ENCODE measurements at places on chromosomes 4 and X. TPM values are rescaled to one million over a fixed set of nuclear protein-coding genes. Genes with fewer than 3 reads are reported as not detected.

Gene XAGE1B
- not detected for total RNA-seq

Gene SHROOM4
- 5.9 TPM for total RNA-seq

Gene SATL1
- total RNA-seq = not detected

Gene USP46
- 10.3 TPM for total RNA-seq

Gene ADAM29
- not detected for total RNA-seq

Gene MAEA
- 95.3 TPM for total RNA-seq

Gene NUDT10
- 3.1 TPM for total RNA-seq

Gene FAAH2
- not detected for total RNA-seq

Gene NPY5R
- total RNA-seq = not detected

Gene SPANXN3
- not detected for total RNA-seq

Gene RASL11B
- not detected for total RNA-seq

Gene HSFX3
- not detected for total RNA-seq

Gene MAOB
- total RNA-seq = 1.1 TPM

Gene XG
- 0.69 TPM for total RNA-seq

Gene NLGN4X
- 3.5 TPM for total RNA-seq

Gene BCORL1
- 2.1 TPM for total RNA-seq

Gene RBMXL3
- total RNA-seq = not detected

Gene ZAR1
- total RNA-seq = not detected

Gene TENM3
- 46.9 TPM for total RNA-seq

Gene CT47C1
- not detected for total RNA-seq

Gene BTK
- total RNA-seq = under 0.01 TPM

Gene UNC5C
- total RNA-seq = 1.00 TPM

Gene TLR1
- total RNA-seq = 29.6 TPM

Gene RHOXF2B
- total RNA-seq = not detected

Gene TRPC5OS
- not detected for total RNA-seq

Gene AVPR2
- 0.33 TPM for total RNA-seq

Gene SPANXB1
- total RNA-seq = not detected

Gene ZFP92
- under 0.01 TPM for total RNA-seq

Gene PALLD
- total RNA-seq = 2.8 TPM

Gene GPR82
- total RNA-seq = not detected

Gene TSR2
- 7.6 TPM for total RNA-seq

Gene SYNPO2
- under 0.01 TPM for total RNA-seq

Gene ZNF732
- 0.31 TPM for total RNA-seq

Gene SGMS2
- 32.3 TPM for total RNA-seq

Gene KLKB1
- 0.31 TPM for total RNA-seq

Gene CCSER1
- total RNA-seq = 0.33 TPM

Gene COL4A6
- under 0.01 TPM for total RNA-seq

Gene TDO2
- not detected for total RNA-seq

Gene SMARCA1
- 40.0 TPM for total RNA-seq

Gene CSAG2
- not detected for total RNA-seq

Gene CLCN4
- total RNA-seq = 0.36 TPM

Gene NXF2B
- total RNA-seq = not detected

Gene TMEM35A
- total RNA-seq = not detected

Gene FGF13
- 0.69 TPM for total RNA-seq

Gene PARM1
- total RNA-seq = not detected

Gene WNK3
- total RNA-seq = 4.9 TPM

Gene TCEAL4
- 18.6 TPM for total RNA-seq

Gene NAT8L
- 5.1 TPM for total RNA-seq

Gene LPAR4
- total RNA-seq = not detected

Gene PRDM5
- total RNA-seq = 7.6 TPM

Gene SPATA4
- not detected for total RNA-seq

Gene COL4A5
- 2.5 TPM for total RNA-seq

Gene ATP7A
- 22.2 TPM for total RNA-seq

Gene FTHL17
- total RNA-seq = not detected

Gene SLC7A11
- total RNA-seq = 362 TPM

Gene MID1IP1
- 59.2 TPM for total RNA-seq

Gene RHOH
- total RNA-seq = not detected

Gene CITED1
- 4.3 TPM for total RNA-seq
